ENCODE measurements at places on chromosomes 2 and 18.

GRCh38 chr2:235146206-235146605 is 194.4 kb downstream of the SH3BP4 start:
- peak; percentile 28 for DNase-seq

GRCh38 chr2:174882416-174882815 is 118.1 kb upstream of the CHRNA1 start:
- DNase-seq: no peak

GRCh38 chr2:202555356-202555755 is 79.4 kb upstream of the FAM117B start:
- no peak for DNase-seq

DNA sequence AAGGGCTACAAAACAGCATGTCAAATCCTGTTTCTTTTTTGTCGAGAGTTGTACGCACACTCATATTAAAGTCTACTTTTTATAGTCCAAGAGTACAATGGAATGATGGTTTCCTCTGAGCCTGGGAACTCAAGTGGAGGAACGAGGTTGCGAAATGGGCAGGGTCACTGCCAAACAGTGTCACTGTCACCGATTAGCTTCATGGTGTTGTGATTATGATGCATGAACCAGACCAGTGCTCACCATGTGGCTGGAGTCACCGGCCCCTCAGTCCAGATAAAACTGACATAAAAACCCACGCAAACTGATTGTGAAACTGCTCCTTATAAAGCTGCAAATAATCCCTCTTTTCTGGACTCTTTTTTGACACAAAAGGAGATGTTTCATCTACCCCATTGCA is 122.0 kb downstream of the COPS8 start:
- DNase-seq: peak; percentile 22

GRCh38 chr2:85181134-85181631 is 48.0 kb downstream of the TCF7L1 start:
- peak; percentile 53 for DNase-seq

- DNase-seq: no peak
Observed at GRCh38 chr2:69122271-69122670, 109.3 kb downstream of the ANTXR1 start.

GRCh38 chr2:239375278-239376061 is 25.4 kb downstream of the HDAC4 start:
- DNase-seq: no peak

DNA sequence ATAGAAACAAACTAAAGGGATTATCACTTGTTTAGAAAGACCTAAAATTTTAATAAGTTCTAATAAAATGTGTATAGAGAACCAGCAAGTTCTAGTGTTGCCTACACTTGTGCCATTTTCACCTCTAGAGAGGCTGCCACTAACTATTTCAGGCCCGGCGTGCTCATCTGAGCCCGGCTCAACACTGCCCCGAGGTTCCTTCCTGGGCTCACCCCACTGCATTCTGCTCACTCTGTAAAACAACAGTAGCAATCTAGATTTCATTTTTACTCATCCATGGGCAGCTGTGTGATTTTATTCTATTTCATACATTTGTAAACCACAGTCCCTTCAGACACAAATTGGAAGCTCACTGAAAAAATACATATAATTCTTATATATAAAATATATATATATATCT is 253.2 kb downstream of the L3MBTL4 start:
- DNase-seq: no peak

DNA sequence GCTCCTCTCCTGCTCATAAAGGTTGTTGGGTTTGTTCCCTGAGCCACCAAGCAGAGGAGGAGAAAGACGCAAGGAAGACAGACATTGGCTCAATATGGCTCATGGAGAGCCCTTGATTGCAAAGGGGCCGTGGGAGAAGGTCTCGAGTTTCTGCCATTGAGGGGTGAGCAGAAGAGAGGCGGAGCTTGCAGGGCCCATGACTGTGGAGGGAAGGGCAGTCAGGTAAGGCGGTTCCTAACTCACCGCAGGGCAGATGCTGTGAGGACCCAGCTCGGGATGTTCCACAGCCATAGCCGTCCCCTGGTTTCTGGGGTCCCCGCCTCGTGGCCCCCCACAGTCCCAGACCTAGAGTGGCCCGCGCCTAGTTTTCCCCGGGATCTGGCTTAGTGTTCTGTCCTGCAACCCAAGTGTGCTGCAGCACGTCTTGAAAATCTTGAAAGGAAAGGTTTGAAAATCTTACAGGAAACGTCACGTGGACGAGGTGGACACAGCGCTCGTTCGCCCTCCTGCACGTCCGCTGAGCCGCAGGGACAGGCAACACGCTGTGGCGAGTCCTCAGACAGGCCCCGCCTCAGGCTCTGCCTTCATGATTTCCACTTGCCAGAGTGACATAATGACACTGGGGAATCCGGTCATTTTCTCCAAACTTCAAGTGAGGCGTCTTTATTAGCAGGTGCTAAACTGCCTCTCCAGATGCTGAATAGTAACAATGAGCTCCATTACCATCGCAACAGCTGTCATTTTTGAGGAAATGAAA is 105.5 kb upstream of the HDAC4 start:
- DNase-seq: no peak

Data from large intestine (tissue), 12 donors.